Lung (tissue), 17 donors: ENCODE measurements at places on chromosomes 1 and 21.

- peak; percentile 95 for DNase-seq
These were observed 201.1 kb downstream of the MATN1 start for GRCh38 chr1:30522031-30523004.

GRCh38 chr1:16721871-16722641 is 18.3 kb upstream of the RNU1-4 start:
- DNase-seq, result no peak

GRCh38 chr1:206794294-206794908 is 22.1 kb upstream of the IL10 start:
- DNase-seq, result no peak

- peak; percentile 30 for DNase-seq
These were observed 507 bp downstream of the AK5 start for GRCh38 chr1:77282187-77282865.

DNA sequence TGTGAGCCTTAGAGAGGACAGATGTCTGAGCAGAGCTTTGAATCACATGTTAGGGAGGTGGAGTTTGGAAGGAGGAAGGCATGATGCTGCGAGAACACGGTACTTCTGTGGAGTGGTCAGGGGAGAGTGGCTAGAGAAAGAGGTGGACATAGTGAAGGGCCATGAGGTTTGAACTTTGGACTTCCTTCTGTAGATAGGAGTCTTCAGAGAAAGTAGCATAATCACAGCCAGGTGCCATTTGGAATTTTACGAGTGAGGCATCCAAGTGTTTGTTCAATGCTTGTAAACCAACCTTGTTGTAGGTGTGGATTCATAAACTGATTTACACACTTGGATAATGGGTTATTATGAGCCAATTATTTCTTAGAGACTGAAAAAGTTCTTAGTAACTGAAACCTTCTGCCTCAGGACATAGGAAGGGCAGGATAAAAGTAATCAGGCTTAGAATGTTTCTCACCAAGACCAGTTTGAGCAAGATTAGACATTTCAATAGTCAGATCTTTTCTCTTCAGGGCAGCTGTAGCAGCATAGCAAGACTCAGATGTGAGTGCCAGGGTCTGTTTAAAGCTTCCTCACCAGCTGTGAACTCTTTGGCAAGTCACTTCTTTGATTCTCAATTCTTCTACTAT is 83.5 kb upstream of the HMCN1 start:
- no peak for DNase-seq

DNA sequence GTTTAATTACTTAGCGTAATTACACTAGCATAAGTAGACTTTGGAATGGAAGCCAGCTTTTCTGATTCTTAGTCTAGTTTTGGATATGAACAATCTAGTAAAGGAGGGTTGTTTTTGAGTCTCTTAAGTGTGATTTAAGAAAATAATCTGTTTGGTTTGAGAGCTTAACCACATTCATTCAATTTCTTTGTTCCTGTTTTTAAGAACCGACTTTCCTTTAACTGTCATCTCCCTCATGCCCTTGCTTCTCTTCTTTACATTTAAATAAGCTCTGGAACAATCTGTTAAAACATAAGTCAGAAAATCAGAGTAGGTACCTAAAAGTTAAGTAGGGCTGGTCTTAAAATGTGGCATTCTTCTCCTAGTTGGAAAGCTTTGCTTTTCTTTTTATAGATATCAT is 27.7 kb downstream of the CDC42 start:
- no peak for DNase-seq

GRCh38 chr1:182338806-182339370 is 52.7 kb downstream of the GLUL start:
- no peak for DNase-seq

DNA sequence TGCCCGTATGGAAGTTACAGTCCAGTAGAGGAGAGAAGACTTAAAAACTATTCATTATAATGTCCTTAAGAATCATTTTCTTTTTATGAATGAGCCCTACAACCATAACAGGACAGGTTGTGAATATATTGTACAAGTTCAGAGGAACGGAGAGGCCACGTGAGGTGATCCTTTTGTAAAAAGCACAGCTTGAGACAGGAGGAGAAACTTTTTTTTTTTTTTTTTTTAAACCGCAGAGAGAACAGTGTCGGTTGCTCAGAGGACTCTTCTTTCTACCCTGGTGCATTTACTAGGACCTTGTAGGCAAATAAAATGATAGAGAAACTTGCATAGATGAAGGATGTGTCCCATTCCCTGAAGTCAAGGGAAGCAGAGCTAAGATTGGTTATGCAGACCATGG is 32.1 kb downstream of the DYRK1A start:
- no peak for DNase-seq

DNA sequence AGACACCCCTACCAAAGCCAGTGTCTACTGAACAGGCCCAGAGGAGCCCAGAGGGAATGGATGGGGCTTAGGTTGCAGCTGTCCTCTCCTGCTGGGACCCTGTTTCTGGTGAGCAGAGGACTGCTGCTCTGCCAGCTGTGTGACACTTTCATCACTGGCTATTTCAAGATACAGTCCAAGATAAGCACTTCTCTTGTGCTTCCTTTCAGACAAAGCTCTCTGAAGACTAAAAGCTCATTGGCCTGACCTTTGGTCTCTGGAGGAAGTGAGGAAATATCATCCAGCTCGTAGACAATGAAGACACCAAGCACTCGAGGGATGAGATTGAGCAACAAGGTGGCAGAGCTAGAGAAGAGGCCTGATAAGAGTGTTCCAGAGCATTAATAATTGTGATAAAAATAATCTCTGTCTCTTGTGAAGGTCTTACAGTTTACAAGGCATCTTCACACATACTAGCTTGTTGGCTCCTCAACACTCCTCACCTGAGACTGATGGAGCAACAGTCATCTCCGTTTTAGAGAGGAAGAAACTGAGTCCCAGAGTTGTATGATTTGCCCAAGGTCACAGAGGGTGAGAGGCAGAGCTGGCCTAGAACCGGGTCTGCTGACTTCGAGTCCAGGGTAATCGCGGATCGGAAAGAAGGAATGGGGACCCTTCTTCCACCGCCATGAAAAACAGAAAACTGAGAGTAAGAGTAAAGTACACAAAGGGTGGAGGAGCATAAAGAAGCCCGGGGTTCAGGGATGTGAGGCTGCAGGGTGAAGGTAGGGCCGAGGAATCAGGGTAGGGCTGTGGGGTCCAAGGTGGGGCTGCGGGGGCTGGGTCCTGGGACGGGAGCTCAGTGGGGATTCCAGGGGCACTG is 666 bp downstream of the PAFAH2 start:
- DNase-seq, result peak; percentile 55

DNA sequence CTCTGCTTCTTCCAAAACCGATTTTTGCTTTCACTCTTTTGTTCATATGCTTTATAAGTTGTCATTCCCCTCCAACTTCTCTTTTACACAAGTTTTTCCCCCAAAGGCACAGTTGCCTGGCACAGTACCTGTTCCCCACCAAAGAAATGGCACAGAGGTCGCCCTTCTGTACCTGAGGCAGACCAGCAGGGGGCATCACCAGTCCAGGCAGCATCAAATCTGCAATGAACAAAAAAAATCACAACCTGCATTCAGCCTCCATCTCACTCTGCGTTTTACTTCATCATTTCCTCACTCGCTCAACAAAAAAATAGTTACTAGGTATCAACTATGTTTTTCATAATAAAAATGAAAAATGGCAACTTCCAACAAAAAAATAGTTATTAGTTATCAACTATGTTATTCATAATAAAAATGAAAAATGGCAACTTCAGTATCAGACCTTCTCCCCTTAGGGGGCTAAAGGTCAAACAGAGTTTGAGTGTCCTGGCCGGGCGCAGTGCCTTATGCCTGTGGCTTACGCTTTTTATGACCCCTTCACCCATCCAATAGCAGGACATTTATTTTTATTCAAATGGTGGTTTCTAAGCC is 4.1 kb downstream of the EIF2D start:
- DNase-seq, result no peak

- no peak for DNase-seq
These were observed 38.2 kb downstream of the SELENOF start for GRCh38 chr1:86875722-86876121.

DNA sequence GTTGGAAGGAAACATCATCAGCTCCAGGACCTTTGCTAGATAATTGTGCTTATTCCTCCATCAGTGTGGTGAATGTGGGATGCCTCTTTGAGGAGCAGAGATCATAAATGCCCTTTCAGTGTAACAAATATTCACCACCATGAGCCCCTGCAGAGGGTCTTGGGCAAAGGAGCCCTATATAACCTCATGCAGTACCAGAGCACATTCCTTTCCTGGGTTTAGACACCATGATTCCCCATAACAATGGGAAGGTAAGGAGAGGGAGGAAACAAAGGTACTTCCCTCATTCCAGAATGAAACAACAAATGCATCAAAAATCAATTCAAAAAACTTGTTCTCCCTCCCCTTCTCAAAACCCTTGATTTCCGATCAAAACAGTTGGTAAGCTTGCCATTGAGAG is 103.4 kb upstream of the PROX1 start:
- DNase-seq, result no peak

- no peak for DNase-seq
These were observed 59.5 kb downstream of the RIPK4 start for GRCh38 chr21:41707231-41707959.

- DNase-seq, result no peak
These were observed 2.0 kb downstream of the HNRNPU start for GRCh38 chr1:244862354-244862698.

- no peak for DNase-seq
These were observed 164.2 kb downstream of the CENPF start for GRCh38 chr1:214767221-214767620.

GRCh38 chr1:11364170-11364569 is 91.2 kb downstream of the UBIAD1 start:
- no peak for DNase-seq

DNA sequence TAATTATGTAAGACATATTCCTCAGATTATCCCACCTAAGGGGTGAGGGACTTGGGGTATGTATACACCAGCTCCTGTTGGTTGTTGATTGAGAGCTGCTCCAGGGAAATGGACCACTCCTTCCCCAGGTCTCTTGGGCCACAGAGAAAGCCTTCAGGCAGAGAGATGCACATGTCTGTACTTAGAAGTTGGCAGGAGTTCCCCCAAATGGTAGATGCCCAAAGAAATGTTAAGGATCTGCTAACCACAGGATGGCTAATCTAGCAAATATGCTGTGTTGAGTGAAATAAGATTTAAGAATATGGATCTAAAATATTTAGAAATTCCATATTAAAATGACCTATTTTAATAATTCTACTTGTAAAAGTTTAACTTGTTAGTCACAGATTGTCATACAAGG is 100.8 kb upstream of the DNAH14 start:
- DNase-seq, result no peak

- no peak for DNase-seq
These were observed 191.1 kb downstream of the PTPRC start for GRCh38 chr1:198829944-198830343.

GRCh38 chr1:109112652-109113285 is 1.1 kb upstream of the ELAPOR1 start:
- peak; percentile 97 for DNase-seq

- no peak for DNase-seq
These were observed 356.9 kb upstream of the ADGRL4 start for GRCh38 chr1:79363430-79363829.

GRCh38 chr1:41359211-41360073 is 1.8 kb upstream of the FOXO6 start:
- DNase-seq, result no peak

GRCh38 chr1:219188331-219188803 is 14.7 kb downstream of the LYPLAL1 start:
- DNase-seq, result no peak

GRCh38 chr1:187721216-187721615 is 892.5 kb downstream of the PLA2G4A start:
- DNase-seq, result no peak

GRCh38 chr1:159669338-159669737 is 45.1 kb downstream of the CRP start:
- DNase-seq, result no peak

- DNase-seq, result no peak
These were observed 12.0 kb downstream of the FHAD1 start for GRCh38 chr1:15258833-15259621.

- DNase-seq, result no peak
These were observed 88.5 kb downstream of the TRIM11 start for GRCh38 chr1:228317891-228318810.

GRCh38 chr1:97668945-97669344 is 251.9 kb downstream of the DPYD start:
- DNase-seq, result peak; percentile 6

DNA sequence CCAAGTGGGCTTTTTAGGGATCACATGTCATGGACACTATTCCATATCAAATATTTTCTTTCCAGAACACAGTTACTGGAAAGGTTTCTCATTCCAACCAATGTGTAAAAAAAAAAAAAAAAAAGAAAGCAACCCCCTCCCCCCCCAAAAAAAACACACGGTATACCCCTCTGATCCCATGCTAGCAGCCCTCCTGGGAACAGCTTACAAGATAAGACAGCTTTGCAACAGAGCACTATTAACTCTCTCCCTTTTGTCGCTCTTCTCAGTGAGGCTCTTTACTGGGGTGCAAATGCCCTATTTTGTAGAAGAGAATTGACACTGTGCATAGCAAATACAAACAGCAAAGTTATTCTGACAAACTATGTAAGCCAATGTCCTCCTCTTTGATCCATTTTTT is 161.2 kb downstream of the NTMT2 start:
- DNase-seq, result no peak

GRCh38 chr21:29185172-29185571 is 54.7 kb downstream of the MAP3K7CL start:
- DNase-seq, result no peak

DNA sequence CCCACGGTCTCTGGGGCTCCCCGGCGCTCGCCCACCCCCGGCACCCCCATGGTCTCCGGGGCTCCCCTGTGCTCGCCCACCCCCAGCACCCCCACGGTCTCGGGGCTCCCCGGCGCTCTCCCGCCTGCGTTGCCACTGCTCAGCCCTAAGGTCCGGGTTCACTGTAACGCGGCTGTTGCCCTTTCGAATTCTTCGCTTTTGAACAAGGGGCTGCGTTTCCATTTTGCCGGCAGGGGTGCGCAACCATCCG is 5.2 kb upstream of the FTCD start:
- no peak for DNase-seq

DNA sequence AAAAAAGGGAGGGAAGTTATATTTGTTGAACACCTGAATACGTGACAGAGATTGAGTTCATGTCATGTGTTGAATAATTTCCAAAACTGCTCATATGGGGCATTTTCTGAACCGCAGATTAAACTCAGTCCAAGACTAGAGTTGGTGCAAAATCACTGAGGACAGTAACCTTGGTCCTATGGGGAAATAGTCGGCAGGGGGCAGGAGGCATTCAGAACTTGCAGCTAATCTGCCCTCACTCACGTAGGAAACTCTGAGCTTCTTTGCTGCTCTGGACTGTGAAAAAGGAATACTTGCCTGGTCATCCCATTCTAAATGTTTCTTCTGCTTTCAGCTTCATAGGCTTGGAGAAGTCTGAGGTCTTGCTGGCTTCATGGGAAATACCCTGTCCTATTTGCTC is 228.3 kb upstream of the ZP4 start:
- DNase-seq, result no peak

GRCh38 chr1:26791148-26791547 is 3.4 kb downstream of the PIGV start:
- no peak for DNase-seq
